ENCODE measurements at places on chromosomes 16 and 17.
A peak's percentile ranks its signal among the peaks of the same experiment; 100 is the strongest.

DNA sequence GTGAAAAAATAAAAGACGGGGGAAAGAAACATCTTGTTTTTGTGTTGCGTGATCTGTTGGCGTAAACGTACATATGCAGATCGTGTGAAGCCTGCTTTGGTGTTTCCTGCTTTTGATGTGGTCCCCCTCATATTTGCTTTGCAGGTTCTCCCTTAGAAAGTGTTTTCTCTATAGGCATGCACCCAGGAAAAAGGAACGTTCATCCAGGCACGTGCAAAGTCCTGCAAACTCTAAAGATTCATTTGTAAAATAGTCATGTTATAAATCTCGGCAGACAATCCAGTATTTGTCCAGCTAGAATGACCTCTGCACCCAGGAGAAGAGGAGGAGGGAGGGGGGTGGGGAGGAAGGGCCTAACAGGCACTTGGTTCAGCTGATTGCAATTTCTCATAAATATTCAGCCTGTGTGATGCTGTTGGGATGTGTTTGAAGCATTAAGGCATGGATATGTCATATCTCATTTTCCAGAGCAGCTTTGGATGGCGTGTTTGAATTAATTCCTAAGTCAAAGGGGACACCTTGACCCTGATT, 40.3 kb upstream of the DDX52 start:
- DNase-seq, result no peak

GRCh38 chr16:70714581-70715054, 28.8 kb upstream of the MTSS2 start:
- no peak for DNase-seq

- no peak for DNase-seq
These were observed 558 bp downstream of the B3GNT9 start for GRCh38 chr16:67150047-67150832.

GRCh38 chr17:19470530-19471261, 59.7 kb downstream of the RNF112 start:
- no peak for DNase-seq

DNA sequence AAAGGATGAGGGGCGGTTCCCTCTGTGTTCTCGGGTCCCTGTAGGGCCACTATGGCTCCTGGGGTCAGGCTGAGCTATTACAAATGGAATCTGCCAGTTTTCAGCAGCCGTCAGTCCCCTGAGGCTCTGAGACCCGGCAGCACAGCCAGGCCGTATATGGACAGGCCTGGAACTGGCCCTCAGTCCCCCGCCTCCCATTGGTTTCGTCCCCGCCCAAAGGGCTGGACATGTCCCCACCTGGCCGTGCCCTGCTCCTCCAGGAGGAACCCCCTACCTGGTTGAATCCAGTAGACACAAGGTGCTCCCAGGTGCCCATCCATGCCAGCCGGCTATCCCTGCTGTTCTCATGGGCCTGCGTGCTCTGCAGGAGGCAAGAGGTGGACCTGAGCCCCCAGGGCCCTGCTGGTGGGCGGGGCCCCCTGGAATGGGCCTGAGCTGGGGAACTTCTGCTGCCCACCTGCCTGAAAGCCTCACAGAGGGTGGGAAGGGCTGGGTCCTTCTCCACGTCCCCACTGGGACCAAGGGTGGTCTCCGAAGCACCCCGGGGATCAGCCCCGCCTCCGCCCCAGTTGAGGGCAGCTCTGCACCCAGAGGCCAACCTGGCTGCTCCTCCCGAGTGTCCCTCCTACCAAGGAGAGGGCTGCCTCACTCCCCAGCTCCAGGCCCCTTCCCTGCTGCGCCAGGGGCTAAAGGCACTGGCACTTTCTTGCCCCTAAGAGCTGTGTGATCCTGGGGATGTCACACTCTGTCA, 16.8 kb downstream of the VASN start:
- DNase-seq, result no peak

DNA sequence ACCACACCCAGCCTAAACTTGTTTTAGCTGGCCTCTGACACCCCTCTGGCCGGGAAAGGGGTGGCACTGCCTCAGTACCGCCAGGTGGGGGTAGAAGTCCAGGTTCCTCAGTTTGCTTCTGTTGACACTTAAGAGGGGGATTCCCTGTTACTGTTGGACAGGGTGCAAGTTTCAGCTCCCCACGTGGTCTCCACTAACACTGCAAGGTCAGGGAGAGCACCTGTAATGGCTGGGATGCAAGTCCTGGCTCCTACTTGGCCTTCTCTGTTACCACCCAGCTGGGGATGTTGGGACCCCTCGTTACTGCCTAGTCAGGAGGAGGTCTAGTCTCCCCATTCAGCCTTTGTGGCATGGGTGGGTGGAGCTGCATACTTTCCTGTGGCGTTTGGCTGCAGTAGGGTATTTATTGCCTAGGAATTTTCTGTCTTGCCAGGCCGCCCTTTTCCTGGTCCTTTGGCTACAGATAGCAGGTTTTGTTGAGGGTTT, 10.6 kb upstream of the MFAP4 start:
- DNase-seq, result no peak

- DNase-seq, result no peak
These were observed 5.2 kb downstream of the CCDC154 start for GRCh38 chr16:1439058-1439698.

- DNase-seq, result peak; percentile 74
These were observed 12.0 kb downstream of the TBC1D24 start for GRCh38 chr16:2486645-2487516.

DNA sequence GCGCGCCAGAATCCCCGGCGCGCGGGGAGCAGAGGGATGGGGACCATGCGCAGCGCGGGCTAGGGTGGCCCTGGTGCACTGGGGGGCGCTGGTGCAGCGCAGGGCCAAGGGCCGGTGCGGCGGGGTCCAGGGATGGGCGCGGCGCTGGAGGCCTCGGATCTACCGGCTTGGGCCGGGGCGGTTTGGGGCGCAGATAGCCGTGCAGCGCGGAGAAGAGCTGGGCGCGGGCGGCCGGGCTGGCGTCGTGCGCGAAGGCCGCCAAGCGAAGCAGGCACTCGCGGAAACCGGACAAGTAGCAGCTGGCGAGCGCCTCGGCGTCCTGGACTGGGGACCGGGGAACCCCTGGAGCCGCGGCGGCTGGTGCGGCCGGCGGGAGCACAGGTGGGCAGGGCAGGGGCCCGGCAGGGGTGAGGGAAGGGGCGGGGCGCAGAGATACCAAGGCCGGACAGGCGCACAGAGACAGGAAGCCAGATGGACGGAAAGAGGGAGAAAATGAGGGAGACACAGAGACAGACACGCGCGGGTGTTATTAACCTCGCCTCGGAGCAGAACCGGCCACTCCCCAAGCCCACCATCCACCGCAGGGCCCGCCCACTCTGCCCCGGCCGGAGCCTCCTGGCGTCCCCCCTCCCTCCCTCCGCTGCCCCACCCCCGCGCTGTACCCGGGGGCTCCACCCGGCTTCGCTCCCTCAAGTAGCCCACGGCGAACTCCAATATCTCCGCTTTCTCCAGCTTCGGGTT, 2.1 kb downstream of the HES7 start:
- DNase-seq, result no peak

- no peak for DNase-seq
These were observed 4.0 kb upstream of the SCRN2 start for GRCh38 chr17:47844814-47845715.

GRCh38 chr16:56347670-56348069, 77.7 kb downstream of the AMFR start:
- no peak for DNase-seq

- DNase-seq, result no peak
These were observed at the start of gene GRIN2C for GRCh38 chr17:74859459-74860228. GRIN2C (minus strand) TSS chr17:74859885; CDS start chr17:74855092, 4,793 bp downstream.

DNA sequence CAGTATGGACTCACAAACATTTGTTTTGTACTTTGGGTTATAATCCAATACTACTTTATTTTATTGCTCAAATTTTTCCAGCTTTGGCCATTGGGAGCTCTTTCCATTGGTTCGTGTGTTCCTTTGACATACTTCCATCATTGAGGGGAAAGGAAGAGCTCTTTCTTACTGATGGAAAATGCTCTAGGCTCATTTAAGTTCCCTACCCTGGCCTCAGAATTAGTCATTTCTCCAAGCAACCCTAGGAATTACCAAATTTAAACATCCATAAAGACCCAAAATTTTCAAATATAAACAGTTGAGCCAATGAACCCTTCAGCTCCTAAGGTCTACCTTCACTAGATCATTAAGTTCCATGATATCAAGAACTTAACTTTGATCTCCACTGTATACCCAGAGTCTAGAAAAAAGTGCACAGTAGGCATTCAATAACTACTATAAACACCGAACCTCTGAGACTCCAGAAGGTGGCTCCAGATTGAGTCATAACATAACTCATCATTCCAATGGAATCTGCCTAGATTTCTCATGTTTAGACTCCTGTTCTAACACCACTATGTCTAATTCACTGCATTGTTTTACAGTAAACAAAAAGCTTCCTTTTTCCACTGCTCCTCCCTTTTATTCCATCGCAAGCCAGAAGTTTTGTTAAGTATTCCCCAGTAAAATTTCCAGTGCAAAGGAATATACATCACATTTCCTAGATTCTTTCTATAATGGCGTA, 39.0 kb downstream of the SMURF2 start:
- no peak for DNase-seq

GRCh38 chr17:39599665-39600231, 8.0 kb downstream of the NEUROD2 start:
- no peak for DNase-seq

DNA sequence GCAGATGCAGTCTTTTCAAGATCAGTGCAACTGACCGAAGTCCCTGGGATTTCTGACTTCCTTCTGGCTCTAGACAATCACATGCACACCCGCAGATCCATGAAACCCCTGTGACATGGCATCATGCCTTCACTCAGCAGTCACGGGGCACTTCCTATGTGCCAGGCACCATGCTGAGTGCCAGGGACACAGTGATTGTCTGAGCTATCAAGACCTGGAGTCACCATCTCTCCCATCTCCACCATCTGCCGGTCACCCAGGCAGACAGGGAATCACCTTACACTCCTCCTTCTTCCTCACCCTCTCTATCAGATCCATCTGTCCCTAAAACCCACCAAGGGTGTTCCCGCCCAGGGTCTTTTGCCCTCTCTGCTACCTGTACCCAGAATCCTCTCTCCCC, 5.3 kb downstream of the BEAN1 start:
- DNase-seq, result no peak

DNA sequence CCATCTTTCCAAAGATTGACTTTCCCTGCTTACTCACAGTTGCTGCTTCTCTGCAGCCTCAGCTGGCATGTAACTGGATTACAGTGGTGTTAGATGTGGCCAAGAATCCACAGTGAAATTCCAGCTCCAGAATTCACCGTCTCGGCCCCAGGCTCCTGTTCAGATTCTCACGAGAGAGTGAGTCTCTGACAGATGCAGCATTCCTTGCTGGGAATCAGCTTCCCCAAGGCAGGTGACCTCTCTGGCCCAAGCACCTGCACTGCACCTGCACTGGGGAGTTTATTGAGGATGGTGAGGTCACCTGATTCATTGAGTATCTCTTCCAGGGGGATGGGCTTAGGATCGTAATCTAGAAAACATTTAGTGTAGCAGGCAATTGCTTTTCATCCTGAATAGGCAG, 600.5 kb upstream of the RBFOX1 start:
- DNase-seq, result no peak

DNA sequence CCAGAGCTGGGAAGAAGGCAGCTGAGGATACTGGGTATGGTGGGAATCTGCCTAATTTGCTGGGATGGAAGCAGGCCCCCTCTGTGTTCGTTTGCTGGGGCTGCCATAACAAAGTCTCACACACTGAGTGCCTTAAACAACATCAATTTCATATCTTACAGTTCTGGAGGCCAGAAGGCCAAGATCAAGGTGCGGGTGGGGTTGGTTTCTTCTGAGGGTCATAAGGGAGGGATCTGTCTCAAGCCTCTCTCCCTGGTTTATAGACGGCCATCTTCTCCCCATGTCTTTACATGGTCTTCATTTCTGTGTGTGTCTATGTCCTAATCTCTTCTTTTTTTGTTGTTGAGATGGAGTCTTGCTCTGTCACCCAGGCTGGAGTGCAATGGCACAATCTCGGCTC, 35.8 kb downstream of the GDE1 start:
- DNase-seq, result no peak

- DNase-seq, result peak; percentile 24
These were observed at the start of gene MPP3 for GRCh38 chr17:43832976-43833829. MPP3 (minus strand) TSS chr17:43833146; CDS start chr17:43831906, 1,240 bp downstream.

DNA sequence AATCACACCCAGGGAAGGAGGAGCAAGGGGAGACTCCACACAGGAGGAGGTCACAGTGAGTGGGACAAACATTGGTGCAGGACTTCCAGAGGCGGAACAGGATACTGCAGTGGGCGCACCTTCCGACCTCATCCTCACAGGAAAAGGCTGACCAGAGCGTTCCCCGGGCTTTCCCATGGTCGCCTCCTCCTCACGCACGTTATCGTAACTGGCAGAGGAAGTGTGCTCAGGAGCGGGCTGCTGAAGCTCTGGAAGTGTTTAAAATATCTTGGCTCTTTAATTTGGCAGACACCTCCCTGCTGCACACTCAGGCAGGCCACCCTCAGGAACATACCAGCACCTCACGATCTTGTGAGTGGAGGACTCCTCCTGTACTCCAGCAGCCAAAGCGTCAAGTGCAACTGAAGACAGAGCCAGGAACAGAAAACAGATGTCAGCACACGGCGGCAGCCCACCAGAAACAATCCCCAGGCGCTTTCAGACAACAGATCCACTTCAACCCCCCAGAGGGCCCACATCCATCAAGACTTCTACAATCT, 17.5 kb downstream of the FANCA start:
- DNase-seq, result no peak

GRCh38 chr16:12170103-12171040, 193.8 kb downstream of the SNX29 start:
- DNase-seq, result no peak

DNA sequence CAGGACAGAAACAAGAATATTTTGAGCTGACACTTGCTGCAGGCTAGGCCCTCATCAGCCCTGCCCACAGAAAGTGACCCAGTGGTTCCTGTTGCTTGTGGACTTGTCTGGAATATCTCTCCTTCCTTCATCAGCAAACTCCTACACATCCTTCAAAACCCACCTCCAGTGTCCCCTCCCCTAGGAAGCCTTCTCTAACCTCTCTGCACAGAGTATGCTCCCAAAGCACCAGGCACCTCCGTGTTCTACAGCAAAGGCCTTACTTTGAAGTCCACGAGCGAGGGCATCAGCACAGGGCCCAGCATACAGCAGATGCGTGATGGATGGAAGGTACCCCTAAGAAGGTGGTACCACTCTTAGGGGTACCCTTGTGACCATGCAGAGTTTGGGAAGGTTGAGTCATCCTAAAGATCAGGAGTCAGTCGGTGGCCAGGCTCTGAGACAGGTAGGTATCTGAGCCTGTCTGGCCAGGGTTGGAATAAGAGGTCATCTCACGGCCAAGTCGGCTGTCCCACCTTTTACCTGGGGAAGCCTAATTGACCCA, 2.0 kb downstream of the CCDC102A start:
- no peak for DNase-seq

All from stimulated activated CD4-positive, alpha-beta T cell treated with anti-CD3 and anti-CD28 coated beads, TNF-alpha, amount 100 ng/mL, for 1 hour (primary cell).